CD4-positive, alpha-beta memory T cell (primary cell): ENCODE measurements at places on chromosomes 11 and 22.

DNA sequence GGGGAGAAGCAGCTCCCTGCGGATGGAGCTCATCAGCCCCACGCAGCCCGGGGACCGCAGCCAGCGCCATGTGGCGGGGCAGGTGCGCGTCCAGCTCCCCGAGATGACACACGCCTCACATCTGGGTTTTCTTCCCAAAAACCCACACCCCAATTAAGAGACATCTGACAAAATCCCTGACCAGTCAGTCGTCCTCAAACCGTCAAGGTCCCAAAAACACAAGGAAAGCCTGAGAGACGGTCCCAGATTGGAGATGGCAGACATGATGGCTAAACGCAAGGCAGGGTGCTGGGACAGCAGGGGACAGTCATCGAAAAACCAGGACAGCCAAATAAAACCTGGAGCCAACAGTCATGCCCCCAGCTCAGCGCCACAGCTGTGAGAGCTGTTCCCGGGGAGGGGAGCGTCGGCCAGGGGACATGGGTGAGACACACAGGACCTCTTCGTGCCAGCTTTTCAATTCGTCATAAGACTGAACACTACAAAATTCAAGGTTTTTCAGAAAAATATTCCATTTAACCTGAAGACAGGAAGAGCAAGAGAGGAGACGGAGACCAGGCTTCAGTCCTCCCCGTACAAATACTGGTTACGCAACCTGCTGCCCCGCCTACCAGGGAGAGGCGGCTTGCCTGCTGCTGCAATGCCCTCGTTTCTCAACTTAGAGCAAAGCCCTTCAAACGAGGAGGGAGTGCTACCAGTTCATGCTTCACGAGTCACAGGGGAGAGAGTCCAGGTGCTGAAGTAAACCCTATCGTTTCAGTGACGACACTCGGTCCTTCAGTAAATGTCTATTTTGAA, 10.5 kb downstream of the TOLLIP start:
- no peak for DNase-seq

GRCh38 chr11:79439410-79439885, 1.4 kb downstream of the TENM4 start:
- no peak for DNase-seq

- peak; percentile 53 for DNase-seq
These were observed 203.0 kb upstream of the SORL1-AS1 start for GRCh38 chr11:121655537-121656327.

DNA sequence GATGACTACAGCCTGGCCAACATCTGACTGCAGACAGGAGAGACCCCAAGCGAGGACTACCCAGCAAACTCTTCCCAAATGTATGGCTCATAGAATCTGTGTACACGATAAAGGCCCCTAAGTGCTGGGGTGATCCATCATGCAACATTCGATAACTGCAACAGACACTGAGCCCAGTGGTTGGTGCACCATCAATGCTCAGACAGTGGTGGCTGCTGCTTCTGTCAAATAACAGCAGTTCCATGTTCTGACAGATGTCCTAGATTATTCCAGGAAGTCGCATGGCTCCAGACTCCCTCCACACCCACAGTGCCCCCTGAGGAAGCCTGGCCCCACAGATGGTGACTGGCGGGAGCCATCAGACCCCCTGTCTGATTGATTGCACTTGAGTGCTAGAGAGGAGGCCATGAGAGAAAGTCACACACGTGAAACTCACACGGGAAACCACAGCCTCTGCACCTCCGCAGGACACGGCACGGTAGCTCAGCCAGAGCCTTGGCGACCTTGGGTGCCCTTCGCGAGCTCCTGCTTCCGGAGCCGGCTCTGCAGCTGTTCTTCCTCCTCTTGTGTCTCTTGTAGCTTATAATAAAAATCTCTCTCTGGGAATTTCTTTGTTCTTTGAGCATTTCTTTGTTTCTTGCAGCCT, 1155.9 kb downstream of the TBC1D22A start:
- DNase-seq = no peak

DNA sequence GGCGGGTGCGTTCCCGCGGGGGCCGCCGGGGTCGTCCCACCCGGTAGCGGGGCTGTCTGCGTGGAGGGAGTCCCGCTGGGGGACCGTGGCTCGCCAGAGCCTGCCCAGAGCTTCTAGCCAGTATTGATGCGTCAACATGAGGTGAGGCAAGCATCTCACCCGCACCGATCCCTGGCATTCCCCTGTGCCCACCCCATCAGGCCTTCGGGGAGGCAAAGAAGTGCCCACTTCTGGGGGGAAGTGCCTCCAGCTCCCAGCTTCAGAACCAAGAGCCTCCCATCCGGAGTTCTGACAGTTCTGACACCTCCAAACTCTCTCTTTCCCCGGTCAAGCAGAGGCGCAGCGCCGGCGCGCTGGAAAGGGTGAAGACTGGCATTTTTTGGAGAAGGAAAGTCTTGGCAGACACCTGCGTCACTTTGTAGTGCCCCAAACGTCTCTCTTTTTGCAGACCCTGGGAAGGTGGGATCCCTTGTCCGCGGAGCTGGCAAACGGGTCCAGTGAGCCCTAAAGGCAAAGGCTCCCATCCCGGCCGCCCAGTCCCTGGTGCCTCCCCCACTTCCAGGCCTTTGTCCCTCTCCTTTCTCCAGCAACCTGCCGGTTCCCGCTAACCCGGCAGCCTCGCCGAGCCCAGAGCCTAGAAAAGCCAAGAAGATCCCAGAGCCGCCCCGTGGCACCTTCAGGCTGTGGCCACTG, 3.2 kb upstream of the PAX6 start:
- no peak for DNase-seq

GRCh38 chr11:117465236-117465997, 137.8 kb downstream of the CEP164 start:
- no peak for DNase-seq

DNA sequence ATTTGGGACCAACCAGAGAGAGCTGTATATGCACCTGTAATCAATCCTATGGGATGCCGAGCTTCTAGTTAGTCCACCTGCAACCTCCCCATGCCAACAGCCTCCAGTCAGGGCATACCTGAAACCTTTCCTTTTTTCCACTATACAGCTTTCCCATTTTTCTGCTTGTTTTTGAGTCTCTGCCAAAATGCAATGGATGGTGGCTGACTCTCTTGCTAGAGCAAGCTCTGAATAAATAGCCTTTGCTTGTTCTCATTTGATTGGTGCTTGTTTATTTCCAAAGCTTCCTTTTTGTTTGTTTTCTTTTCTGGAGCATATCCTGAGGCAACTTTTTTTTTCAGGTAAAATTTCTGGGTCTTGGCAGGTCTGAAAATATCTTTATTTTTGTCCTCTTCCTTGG, 58.0 kb upstream of the PLET1 start:
- no peak for DNase-seq

DNA sequence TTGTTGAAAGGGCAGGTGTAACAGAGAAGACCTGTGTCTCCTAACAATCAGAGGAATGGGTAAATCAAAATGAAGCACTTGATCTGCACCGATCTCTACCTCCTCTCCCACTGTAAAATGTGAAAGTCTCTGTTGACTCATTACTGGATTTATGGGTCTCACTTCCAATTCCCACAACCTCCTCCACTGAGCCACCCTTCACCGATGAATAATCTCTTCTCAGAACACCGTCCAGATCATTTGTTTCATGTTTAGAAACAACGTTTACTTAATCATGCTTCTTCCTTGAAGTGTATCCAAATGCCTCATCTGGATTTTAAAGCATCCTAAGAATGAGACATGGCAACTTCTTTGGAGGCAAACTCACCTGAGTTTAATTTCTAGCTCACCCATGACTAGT, 643.6 kb downstream of the ETS1 start:
- no peak for DNase-seq

DNA sequence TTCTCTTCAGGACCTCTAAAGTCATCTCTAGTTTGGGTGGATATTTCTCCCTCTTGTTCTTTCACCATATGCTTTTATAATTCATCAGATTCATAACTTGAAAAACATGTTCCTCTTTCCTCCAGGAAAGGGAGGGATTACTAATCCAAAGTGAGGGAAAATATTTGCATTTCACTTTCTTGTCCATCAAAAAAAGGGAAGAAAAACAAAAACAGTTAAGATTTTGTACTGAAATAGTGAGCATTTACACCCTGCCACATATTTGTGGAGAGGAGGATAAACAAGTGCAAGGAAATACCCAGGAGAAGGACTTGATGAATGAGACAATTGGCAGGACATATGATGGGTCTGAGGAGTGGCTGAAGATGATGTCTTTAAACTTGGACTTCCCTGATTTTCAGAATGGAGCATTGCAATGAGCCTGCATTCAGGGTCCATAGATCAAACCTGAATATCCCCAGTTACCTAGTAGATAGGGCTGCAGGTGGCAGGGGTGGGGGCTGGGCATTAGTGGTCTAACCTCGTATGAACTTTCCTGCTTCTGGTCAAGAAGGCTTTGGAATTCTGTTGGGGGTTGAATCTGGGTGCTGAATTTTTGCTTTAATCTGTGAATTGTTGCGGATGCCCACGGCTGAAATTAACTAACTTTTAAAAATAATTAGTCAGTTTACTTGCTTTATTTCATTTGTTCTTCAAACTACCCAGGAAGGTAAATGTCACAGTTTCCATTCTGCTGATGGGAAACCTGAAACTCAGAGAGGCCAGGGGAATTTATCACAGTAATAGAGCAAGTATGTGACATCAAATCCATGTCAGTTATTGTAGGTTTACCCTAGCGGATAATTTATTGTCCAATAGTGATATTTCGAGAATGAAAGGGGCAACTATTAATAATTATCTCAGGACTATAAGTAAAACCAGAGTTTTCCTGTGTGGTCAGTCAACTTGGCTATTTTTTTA, 36.9 kb upstream of the TMEM123 start:
- no peak for DNase-seq

- DNase-seq = no peak
These were observed 694.6 kb downstream of the TBC1D22A start for GRCh38 chr22:47457021-47457420.

DNA sequence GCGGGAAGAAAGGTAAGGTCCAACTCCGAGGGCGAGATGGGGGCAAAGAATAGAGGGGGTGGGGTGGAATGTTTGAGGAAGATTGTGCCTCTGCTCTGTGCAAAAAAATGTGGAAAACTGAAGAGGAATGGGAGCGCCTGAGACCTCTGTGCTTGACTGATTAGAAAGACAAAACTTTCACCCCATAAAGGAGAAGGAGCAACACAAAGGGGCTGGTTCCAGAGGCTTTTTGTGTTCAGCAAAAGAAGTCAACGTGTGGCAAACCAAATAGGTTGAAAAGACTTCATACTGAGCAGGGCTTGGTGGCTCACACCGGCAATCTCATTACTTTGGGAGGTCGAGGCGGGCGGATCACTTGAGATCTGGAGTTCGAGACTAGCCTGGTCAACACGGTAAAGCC, 50.8 kb downstream of the GRAMD1B start:
- no peak for DNase-seq

GRCh38 chr11:125902927-125903710, at the start of gene PUS3:
Gene PUS3, minus strand, starts transcription at chr11:125903206. Its CDS starts 6,922 bp downstream, at chr11:125896284.
- peak; percentile 86 for DNase-seq

DNA sequence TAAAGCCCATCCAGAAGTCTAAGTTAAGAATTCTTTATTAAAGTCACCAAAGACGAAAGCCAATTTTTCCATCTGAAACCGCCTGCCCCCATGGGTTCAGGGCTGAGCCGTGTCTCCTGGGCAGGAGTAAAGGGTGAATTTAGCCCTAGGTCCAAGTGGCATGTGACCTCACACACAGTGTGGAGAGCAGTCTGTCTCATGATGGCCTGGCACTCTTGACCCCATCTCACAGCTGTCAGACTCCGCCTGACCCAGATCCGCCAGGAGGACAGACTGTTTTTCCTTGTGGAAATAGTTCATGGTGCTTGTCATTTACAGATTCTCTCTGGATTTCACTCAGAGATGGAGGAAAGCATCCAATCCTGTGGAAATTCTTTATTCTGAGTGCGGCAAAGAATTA, 109.7 kb downstream of the GALNT18 start:
- no peak for DNase-seq

GRCh38 chr11:1762537-1763302, 1.0 kb downstream of the CTSD start:
- no peak for DNase-seq

GRCh38 chr11:94183251-94183885, 54.7 kb downstream of the PANX1 start:
- no peak for DNase-seq

- peak; percentile 37 for DNase-seq
These were observed 1335.9 kb downstream of the TBC1D22A start for GRCh38 chr22:48098243-48098920.

DNA sequence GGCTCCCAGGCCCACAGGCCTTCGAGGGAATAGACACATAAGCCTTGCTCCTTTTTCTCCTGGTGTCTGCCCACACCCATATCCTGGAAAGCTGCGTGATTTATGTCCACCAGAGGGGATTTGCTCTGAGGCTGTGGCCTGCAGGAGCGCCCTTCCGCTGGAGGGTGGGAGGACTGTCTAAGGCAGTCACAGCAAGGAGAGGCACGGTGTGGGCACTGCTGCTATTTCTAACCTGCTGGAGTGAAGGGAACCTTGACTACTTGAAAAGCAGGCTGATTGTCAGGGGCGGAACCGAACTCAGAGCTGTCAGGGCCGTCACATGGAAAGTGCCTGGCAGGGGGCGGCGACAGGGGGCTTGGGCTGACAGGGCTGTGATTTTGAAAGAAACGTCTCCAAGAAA, 3.7 kb downstream of the UPB1 start:
- no peak for DNase-seq
